ENCODE measurements at places on chromosomes 3 and 15.

GRCh38 chr3:172275586-172275985 lies 172.7 kb downstream of the GHSR start:
- ATAC-seq = no peak

- ATAC-seq = no peak
Observed at GRCh38 chr3:151404316-151404715, 19.8 kb upstream of the P2RY12 start.

GRCh38 chr15:79475306-79475705 lies 43.2 kb downstream of the MINAR1 start:
- ATAC-seq = no peak

- ATAC-seq = no peak
Observed at GRCh38 chr3:157786618-157787017, 283.4 kb upstream of the VEPH1 start.

DNA sequence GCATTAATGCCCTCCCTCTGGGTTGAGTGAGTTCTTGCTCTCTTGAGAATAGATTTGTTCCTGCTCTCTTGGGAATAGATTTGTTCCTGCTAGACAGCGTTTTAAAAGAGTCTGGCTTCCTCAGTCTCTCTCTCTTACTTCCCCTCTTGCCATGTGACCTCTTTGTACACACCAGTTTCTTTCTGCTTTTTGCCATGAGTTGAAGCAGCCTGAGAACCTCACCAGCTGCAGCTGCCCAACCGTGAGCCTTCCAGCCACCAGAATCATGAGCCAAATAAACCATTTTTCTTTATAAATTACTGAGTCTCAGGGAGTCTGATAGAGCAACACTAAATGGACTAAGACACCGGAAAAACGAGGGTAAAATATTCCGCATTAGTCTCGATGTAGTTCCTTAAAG lies 253.6 kb downstream of the CNTN6 start:
- ATAC-seq = no peak

DNA sequence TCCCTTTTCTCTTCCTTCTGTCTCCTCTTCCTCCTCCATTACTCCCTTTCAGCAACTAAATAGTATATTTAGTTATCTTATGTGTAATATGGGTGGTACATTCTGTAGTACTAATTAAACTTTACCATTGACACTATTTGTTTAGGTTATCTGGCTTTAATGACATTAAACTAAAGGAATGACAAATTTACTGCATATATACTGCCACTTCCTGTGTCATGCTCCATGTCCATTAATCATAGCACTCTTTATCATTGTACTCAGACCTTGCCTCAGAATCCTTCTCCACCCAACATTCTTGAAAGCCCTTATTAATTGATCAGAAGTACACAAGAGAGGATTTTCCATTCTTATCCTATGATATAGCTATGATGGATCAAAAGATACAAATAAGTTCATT lies 244.2 kb downstream of the NAALADL2 start:
- no peak for ATAC-seq

- ATAC-seq = no peak
Observed at GRCh38 chr15:66840615-66841390, 138.8 kb downstream of the SMAD6 start.

Data from gastroesophageal sphincter (tissue), 4 donors.